ENCODE measurements at places on chromosomes 6 and 20. TPM values are rescaled to one million over a fixed set of nuclear protein-coding genes. Genes with fewer than 3 reads are reported as not detected.

Gene CLPSL1
- not detected for total RNA-seq

Gene CD93
- total RNA-seq: 0.10 TPM

Gene KCNK17
- not detected for total RNA-seq

Gene OPRM1
- total RNA-seq: not detected

Gene MATN4
- not detected for total RNA-seq

Gene COL20A1
- not detected for total RNA-seq

Gene PMEPA1
- total RNA-seq: 37.4 TPM

Gene CFB
- total RNA-seq: not detected

Gene CPNE5
- total RNA-seq: 49.8 TPM

Gene PROKR2
- total RNA-seq: not detected

Gene CDYL
- total RNA-seq: 61.0 TPM

Gene SPATS1
- not detected for total RNA-seq

Gene GFOD1
- total RNA-seq: 44.6 TPM

Gene CFAP61
- total RNA-seq: not detected

Gene SDHAF4
- 15.4 TPM for total RNA-seq

Gene SSTR4
- not detected for total RNA-seq

Gene FAM217A
- not detected for total RNA-seq

Gene CYP21A2
- total RNA-seq: not detected

Gene SPO11
- total RNA-seq: not detected

Gene CASS4
- 0.42 TPM for total RNA-seq

Gene OVOL2
- not detected for total RNA-seq

Gene IPCEF1
- total RNA-seq: 0.70 TPM

Gene ANKEF1
- 3.0 TPM for total RNA-seq

Gene OR2J3
- not detected for total RNA-seq

Gene TSBP1
- total RNA-seq: not detected

Gene RCAN2
- total RNA-seq: not detected

Gene TBXT
- total RNA-seq: not detected

Gene HRH3
- not detected for total RNA-seq

Gene NR2E1
- total RNA-seq: not detected

Gene MCHR2
- not detected for total RNA-seq

Gene GPANK1
- 24.2 TPM for total RNA-seq

Gene HDDC2
- total RNA-seq: 38.4 TPM

Gene CLPSL2
- not detected for total RNA-seq

Gene ELOVL4
- 0.10 TPM for total RNA-seq

Gene RRAGD
- total RNA-seq: 2.7 TPM

Gene MAFB
- total RNA-seq: 1.8 TPM

Gene DCDC2
- total RNA-seq: not detected

Measured in B cell (primary cell).